ENCODE measurements at places on chromosomes 1 and 21.

DNA sequence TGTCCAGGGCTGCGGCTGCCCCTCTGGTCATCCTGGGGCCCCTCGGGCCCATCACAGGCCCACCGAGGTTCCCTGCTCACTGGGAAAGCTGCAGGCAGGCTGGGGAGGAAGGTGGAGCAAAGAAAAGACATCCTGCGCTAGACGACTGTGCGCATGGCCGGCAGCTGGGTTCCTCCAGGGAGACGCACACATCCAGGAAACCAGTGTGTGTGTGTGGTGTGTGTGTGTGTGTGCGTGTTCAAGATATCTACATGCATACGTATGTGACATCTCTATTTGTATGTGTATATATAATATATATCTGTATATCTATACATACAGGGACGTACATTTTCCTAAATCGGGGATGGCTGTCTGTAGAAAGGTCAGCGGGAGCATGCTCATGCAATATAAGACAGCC is 63.7 kb downstream of the ACOT7 start:
- DNase-seq, result no peak

DNA sequence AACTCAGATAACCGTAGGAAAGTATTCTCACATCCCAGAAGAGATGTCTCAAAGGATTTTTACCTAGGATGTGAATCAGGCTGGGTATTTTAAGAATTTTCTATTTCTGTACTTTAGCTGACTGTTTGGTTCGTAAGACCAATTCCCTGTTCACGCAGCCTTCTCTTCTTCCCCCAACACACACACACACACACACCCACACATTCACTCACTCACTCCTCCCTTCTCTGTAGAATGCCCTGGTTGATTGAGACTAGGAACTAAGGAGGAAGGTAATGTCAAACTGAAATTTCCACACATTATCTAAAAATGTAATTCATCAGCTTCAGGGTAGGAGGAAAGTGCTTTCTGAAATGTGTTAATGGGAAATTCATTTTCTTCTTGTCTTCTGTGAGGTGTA is 43.5 kb downstream of the ELAVL4 start:
- DNase-seq, result no peak

- no peak for DNase-seq
Observed at GRCh38 chr1:180261524-180262155, 31.6 kb downstream of the LHX4 start.

DNA sequence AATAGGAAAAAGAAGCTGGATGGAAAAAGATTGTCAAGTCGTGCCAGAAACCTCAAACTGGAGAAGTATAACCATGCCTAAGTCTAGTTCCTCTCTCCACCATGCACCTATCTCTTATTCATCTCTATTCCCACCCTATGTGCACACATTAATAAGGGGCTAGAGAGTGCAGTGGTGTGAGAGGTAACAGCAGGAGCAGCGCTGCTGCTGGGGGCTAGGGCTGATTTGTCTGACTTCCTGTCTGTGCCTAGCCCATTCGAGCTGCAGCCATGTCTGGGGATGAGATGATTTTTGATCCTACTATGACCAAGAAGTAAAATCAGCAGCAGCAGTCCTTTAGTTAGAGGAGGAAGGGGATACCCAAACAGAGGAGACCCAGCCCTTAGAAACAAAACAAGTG is 43.0 kb downstream of the TRIM33 start:
- DNase-seq, result no peak

DNA sequence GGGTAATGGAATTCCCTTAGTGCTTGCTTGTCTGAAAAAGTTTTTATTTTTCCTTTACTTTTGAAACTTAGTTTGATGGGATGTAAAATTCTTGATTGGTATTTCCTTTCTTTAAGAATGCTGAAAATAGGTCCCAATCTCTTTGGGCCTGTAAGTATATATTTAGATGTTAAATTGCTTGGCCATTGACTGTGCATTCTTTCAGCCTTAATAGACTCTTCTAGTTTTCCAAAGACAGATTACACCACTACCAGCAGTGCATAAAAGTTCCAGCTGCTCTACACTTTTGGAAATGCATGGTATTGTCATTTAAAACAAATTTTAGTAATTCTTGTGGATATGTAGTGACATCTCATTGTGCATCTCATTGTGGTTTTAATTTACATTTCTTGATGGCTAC is 464.8 kb upstream of the USP24 start:
- DNase-seq, result no peak

GRCh38 chr1:66300280-66300971 is 233.5 kb upstream of the SGIP1 start:
- DNase-seq, result no peak

GRCh38 chr1:203199816-203200571 is 13.5 kb upstream of the CHI3L1 start:
- no peak for DNase-seq

DNA sequence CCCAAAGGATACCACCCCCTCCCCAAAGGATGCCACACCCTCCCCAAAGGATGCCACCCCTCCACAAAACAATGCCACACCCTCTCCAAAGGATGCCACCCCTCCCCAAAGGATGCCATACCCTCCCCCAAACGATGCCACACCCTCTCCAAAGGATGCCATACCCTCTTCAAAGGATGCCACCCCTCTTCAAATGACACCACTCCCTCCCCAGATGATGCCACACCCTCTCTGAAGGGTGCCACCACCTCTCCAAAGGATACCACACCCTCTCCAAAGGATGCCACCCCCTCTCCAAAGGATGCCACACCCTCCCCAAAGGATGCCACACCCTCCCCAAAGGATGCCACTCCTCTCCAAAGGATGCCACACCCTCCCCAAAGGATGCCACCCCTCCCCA is 21.6 kb upstream of the TRIM17 start:
- no peak for DNase-seq
